NCI-H2029 (cell line): ENCODE measurements at places on chromosomes 6 and 20.
A peak's percentile ranks its signal among the peaks of the same experiment; 100 is the strongest.

DNA sequence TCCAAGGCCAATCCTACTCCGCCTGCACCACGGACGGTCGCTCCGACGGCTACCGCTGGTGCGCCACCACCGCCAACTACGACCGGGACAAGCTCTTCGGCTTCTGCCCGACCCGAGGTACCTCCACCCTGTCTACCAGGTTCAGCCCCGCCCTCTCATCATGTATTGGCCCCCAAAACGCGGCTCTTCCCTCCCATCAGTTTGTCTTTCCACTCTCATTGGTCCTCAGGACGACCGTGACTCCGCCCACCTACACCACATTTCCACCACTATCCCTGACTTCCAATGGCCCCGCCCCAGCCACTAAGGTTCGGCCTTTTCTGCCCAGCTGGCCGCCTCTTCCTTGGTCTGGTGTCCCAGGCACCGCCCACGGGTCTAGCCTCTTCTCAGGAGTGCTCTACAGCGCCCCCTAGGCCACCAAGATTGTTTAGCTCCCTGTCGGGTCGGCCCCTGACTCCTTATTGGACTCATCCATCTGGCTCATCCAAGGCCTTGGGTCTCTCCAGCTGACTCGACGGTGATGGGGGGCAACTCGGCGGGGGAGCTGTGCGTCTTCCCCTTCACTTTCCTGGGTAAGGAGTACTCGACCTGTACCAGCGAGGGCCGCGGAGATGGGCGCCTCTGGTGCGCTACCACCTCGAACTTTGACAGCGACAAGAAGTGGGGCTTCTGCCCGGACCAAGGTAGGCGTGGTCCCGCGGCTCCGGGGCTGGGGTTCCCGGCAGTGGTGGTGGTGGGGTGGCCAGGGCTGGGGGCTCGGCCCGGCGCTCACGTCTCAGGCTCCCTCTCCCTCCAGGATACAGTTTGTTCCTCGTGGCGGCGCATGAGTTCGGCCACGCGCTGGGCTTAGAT, 3.1 kb downstream of the MMP9 start:
- DNase-seq = peak; percentile 90

GRCh38 chr6:38164131-38164481, 344.6 kb downstream of the ZFAND3 start:
- DNase-seq = no peak

DNA sequence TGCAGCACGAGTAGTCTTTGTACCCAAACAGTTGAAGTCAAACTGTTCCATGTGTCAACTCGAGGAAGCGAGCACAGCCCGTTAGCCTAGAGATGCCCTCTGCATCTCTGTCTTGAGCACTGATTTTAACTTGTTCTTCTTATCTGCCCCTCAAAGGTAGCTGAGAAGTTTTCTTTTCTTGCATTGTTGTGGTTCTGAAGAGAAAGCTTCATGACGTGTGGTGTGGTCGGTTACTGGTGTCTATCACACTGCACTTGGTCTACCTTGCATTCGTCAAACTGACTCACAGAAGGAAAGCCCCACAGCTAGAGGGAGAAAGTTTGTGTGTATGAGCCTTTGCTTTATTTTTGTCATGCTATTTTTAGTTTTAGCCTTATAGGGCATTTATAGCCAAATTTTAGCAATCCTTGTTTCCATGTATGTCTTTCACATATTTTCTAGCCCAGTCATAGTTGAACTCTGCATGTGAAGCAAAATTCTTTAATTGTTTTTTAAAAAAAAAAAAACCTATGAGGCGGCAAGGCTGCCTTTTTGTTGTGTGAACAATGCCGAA, 115.1 kb downstream of the JAG1 start:
- no peak for DNase-seq

DNA sequence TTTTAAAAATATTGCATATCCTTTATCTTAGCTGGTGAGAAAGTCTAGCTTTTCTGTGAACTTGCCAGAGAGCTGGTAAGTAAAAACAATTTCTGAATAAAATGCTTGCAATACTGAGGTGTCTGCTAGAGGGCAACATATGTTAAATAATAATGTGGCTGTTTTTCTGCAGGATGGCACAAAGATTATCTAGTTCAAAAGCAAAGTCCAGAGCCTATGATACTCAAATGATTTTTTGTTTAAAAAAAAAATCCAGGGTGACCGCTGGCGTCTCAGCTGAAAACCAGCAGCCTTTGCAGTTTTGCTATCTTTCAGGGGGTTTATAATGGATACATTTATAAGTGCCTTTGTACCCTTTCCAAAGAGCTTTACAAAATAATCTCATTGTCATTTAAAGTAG, 194.9 kb downstream of the PHACTR1 start:
- DNase-seq = peak; percentile 52

GRCh38 chr20:16846006-16846405, 97.8 kb downstream of the OTOR start:
- no peak for DNase-seq

DNA sequence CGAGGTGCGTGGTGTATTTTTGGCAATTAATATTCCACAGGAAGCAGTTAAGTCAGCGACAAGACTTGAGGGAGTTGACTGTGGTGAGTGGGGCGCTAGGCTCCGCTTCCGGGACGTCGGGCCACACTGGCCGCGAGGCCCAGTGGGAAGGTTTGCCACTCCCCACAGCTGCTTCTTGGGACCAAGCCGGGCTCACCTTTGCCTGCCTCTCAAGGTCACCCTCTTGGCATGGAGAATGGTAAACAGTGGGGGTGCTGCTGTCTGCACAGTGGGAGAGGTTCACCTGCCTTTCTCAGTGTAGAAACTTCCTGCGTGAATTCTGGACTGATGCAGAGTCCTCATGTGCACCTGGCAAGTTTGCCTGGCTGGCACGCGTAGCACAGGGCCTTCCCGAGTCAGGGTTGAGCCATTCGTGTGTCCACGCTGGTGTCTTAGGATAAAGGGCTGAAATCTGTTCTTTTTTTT, 6.4 kb downstream of the OSBPL2 start:
- no peak for DNase-seq

DNA sequence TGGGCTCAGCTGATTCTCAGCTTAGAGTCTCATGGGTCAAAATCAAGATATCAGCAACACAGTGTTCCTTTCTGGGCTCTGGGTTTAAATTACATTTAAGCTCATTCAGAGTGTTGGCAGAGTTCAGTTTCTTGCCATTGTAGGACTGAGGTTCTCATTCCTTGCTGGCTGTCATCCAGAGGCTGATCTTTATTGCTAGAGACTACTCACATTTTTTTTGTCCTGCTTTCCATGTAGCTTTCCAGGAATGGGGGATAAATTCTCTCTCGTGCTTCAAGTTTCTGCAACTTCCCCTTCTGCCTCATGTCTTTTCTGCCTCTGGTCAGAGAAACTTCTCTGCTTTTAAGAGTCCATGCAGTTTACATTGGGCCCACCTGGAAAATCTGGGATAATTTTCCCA, 86.9 kb downstream of the RFX6 start:
- no peak for DNase-seq

GRCh38 chr6:23654745-23655144, 471.3 kb upstream of the NRSN1 start:
- no peak for DNase-seq

GRCh38 chr6:83114164-83114563, 46.7 kb downstream of the DOP1A start:
- no peak for DNase-seq

DNA sequence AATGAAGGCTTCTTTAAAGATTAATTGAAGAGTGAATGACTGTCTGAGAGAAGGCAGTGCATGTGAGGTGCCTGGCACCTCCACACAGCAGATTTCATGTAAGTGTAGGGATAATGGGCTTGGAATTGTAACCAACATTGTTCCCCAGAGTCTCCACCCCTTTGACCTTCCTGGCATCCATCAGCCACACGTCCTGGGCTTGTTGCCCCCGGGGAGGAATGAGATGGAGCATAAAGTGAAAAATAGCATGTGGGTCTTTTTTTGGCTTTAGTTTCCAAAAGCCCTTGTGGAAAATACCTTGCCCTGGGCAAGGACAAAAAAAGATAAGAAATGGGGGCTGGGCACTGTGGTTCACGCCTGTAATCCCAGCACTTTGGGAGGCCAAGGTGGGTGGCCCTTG, 242.2 kb upstream of the ECI2 start:
- DNase-seq = no peak

GRCh38 chr6:167769408-167770190, 57.1 kb upstream of the AFDN start:
- DNase-seq = no peak

DNA sequence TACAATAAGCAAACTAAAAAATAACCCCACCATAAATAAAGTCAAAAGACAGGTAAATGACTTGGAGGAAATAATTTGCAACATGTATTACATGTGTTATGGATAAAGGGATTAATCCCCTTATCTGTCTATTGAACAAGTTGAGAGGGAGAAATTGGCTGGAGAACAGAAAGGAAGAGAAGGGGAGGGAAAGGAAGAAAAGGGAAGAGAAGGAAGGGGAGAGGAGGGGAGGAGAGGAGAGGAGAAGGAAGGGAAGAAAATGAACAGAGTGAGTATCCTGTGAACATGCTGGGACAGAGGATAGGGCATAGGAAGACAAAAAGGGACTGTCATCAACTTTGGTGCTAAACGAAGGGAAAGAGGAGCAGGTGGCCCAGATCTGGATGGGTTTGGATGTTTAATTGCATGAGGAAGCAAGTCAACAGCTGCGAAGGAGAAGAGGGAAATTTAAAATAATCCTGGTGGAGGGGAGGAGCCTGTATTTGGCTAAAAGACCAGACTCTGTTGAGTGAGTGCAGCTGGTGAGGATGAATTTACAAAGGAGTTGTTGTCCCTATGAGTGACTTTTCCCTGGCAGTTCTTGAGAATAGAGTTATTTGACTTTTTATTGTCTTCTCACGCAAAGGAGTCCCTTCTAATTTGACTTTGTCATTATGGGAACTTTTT, 14.2 kb upstream of the SHLD1 start:
- peak; percentile 55 for DNase-seq

- DNase-seq = no peak
Observed at GRCh38 chr20:61662226-61662967, 403.3 kb downstream of the TAF4 start.

DNA sequence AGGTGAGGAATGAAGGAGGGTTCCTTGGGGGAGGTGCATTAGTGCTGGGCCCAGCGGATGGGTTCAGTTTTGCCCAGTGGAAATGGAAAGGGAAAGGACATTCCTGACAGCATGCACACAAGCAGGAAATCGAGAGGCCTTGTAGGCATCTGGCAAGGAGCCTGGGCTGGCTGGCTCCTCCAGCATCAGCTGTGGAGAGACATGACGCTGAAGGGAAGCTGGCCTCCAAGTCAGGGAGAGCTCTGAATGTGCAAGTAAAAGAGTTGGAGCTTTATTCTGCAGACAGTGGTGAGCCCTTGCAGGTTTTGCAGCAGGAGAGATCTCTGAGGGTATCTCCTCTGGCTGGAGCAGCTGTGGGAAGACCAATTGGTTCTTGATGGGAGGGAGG, 154.3 kb downstream of the MRPL14 start:
- peak; percentile 75 for DNase-seq

- no peak for DNase-seq
Observed at GRCh38 chr6:32621372-32621771, 15.8 kb upstream of the HLA-DQA1 start.

DNA sequence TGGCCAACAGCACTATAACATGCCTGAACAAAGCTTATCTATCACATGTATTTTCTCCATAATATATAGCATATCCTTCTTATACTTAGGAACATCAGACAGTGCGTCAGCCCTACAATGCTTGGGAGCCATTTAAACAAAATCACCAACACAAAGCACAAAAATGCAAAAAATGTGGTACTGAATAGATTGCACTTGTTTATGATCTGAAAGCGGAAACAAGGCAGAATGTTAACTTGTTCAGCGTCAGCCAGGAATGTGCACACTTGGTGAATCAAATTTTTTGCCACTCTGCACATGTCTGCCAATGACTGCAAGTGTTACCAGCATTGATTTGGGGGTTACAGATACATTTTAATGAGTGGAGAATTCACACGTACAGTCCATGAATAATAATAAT, 14.8 kb downstream of the SLC35A1 start:
- DNase-seq = no peak

GRCh38 chr6:22656706-22657351, 87.5 kb downstream of the HDGFL1 start:
- DNase-seq = no peak

- peak; percentile 2 for DNase-seq
Observed at GRCh38 chr6:47247227-47247797, 62.4 kb downstream of the TNFRSF21 start.

DNA sequence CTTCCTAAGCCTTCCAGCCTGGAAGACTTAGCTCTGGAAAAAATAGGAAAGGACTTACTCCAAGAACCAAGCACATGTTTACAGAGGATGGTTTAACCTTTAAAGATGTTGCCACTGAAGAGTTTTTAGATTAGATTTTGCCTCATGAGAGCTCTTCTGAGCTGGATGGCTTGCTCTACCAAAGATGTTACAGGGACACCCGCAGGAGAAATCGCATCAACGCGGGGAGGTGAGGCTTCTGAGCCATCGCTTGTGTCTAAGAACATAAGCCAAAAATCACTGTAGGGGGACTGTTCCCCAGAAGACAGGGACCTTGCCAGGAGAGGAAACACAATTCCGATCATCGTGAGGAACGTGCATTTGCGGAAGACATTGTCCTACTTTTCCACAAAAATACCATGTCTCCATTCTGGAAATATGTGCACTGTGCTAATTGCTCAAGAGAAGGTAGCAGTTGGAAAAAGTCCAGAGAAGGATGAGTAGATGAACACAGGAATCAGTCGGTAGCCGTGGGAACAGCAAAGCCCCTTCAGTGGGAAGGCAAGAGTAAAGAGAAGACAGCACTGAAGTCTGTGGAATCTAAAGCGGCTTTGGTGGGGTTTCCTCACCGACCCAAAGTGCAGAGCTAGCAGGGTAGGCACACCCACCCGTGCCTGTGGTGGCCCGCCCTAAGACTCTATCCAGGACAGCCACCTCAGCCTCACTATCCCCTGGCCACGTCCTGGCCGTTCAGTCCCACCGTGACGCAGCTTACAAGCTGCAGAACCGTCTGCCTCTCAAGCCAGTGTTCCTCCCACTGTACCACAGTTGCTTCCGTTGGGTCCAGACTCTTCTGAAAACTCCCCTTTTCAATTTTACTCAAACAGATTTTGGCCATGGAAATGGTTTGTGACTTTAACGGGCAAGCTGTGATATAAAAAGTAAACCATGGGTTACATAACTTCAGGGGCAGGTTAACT, 334.8 kb downstream of the NRN1 start:
- DNase-seq = no peak

GRCh38 chr6:6742535-6742934, 154.0 kb downstream of the LY86 start:
- DNase-seq = no peak

DNA sequence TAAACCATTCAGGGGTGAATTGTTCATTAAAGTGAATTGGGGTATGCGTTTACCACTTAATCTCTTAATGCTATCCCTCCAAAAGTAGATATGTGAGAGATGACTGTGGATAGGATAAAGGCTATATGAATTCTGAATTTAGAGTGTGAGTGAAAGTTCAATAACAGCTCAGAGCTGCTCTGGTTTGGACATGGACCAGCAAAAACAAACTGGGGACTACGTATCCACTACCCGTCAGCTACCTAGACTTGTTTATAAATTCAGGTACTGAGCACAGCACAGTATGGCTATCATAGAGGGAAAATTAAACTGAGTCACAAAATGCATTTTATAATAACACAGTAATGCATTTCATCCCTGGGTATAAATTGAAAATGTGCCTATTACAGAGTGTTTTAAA, 44.4 kb downstream of the HDDC2 start:
- no peak for DNase-seq
